MM.1S (cell line): ENCODE measurements at places on chromosomes 12 and 14.
A peak's percentile ranks its signal among the peaks of the same experiment; 100 is the strongest.

- no peak for DNase-seq
These were observed 107.5 kb upstream of the CPNE8 start for GRCh38 chr12:39012870-39013269.

DNA sequence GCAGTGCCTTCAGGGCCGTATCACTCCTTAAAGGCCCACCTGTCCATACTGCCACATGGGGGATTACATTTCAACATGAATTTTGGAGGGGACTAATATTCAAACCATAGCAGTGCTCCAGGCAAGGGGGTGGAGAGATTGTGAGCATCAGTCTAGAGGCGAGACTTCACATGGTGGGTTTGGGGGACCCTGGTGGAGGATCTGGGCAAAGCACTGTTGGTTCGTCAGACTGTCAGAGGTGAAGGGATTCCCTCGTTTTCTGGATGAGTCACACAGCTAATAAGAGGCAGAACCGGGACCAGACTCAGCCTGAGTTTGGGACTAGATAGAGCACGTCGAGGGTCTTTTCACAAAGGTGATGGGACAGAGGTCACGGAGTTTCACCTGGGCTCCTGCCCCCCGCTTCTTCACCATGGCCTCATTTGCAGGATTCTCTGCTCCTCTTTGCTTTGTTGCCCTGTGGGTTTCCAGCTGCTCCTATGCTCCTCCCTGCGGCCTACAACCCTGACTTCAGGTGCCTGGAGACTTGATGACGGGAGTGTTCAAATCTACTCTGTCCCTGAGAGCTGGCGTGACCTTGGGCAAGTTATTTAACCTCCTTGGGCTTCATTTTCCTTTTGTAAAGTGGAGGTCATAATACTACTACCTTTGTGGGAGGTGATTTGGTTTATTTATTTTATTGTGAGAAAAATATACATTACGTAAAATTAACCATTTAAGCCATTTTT, 41.5 kb downstream of the TEAD4 start:
- no peak for DNase-seq

GRCh38 chr14:98174041-98174440, 1098.0 kb downstream of the BCL11B start:
- peak; percentile 41 for DNase-seq

- peak; percentile 9 for DNase-seq
These were observed 68.8 kb upstream of the SFSWAP start for GRCh38 chr12:131642101-131642540.

- DNase-seq: no peak
These were observed 109.7 kb downstream of the GPATCH2L start for GRCh38 chr14:76261371-76261811.

GRCh38 chr14:69048456-69048855, 69.4 kb upstream of the ACTN1 start:
- DNase-seq: no peak

DNA sequence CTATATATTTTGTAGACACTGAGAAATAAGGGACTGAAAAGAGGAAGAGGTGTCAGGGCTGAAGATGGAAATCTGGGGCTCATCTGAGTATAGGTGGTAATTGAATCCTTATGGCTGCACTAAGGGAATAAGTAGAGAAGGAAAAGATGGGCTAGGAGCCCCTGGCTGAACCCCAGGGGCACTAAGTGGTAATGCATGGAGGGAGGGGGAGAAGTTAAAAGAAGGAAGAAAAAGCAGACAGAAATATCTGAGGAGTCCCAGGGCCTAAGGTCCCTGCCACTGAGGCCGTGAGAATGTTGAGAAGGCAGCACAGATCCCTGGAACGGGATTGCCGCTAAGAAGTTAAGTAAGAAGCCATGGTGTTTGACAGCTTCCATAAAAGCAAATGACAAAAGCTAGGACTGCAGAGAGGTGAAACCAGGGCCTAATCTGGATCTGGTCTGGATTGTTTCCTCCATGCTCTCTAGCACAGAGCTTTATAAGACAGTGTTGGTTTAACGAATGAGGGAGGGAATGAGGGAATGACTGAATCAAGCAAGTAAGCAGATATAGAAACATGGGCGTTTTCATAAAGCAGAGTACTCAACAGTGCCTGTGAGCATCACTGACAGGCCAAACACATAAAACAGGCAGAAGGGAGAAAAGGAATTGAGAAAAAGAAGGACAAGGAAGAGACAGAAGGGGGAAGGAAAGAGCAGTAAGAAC, 92.9 kb downstream of the HMGA2 start:
- no peak for DNase-seq

DNA sequence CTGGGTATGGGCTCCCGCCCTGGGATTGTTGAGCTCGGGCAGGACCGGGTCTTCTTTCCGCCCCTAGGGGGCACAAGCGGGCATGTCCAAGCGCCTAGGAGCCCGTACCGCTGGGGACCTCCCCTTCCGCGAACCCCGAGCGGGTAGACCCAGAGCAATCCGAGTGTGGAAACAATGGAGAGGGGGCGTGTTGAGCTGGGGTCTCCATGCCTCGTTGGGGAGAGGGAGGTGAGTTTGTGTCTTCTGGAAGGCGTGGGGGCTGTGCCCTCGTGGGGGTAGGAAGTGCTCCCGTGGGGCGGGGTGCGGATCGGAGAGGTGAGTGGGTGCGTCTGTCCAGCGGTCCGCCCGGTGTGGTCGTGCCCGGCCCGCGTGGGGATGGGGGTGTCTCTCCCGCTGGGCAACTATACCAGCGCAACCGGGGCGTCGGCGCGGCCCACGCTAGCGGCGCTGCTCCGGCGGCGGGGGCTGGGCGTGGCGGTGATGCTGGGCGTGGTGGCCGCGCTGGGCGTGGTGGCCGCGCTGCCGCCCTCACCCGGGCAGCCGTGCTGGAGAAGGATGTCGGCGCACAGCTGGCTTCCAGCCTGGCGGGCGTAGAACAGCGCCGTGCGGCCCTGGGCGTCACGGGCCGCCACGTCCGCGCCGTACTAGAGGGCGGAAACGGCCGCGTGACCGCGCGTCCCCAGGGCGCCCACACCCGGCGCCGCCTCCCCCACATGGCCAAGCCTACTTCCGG, 12.2 kb downstream of the AGAP2 start:
- DNase-seq: peak; percentile 72

DNA sequence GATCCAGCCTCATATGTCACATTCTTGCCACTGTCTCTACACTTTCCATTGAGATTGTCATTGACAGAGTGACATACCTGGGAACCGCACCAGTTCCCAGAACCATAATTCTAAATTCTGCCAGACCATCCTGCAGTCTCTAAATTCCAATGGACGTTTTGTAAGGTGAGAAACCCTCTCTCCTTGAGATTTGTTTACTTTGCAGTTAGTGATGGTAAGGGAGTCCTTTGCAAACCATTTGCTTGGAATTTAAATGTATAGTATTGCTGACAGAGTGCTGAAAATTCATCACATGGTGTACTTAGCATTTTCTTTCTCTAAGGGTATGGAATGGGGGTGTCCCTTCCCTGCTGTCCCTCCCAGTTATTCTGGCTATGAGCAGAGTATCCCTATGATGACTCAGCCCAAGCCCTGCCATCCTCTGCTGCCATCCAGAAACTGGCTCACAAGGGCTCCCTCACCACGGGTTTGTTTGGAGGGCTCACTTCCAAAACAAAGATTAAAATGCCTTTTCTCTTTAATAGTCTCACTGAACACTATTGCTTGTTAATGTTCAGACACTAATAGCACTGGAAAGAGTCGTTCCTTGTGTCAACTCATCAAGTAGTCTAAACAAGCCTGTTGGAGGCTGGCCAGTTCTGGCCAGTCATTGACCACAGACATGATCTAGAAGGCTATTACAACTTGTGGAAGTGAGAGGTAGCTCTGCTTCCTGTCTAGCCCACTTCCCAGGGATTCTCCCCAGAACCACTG, 129.0 kb upstream of the HMGA2 start:
- DNase-seq: no peak

DNA sequence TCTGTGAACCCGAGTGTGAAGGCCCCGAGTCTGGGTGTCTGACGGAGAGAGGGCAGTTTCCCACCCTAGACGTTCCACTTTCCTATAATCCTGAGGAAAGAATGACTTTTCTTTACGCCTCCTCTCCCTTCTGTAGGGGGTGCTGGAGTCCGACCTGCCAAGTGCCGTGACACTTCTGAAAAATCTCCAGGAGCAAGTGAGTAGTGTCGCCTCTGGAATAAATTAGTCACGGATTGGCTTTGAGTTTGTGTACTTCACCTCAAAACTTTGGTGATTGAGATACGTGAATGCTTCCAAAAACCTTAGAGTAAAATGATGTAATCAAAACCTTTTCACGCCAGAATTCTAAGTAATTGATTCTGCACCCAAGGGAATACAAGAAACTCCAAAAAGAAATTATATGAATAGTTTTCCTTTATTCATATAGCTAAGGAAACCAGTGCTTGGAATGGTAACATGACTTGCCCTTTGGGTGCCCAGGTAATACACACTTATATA, 452 bp downstream of the NGDN start:
- no peak for DNase-seq

- DNase-seq: no peak
These were observed at the start of gene CKB for GRCh38 chr14:103522649-103523574. Gene CKB (minus strand): TSS chr14:103522830. CDS start chr14:103522493, 337 bp downstream.

DNA sequence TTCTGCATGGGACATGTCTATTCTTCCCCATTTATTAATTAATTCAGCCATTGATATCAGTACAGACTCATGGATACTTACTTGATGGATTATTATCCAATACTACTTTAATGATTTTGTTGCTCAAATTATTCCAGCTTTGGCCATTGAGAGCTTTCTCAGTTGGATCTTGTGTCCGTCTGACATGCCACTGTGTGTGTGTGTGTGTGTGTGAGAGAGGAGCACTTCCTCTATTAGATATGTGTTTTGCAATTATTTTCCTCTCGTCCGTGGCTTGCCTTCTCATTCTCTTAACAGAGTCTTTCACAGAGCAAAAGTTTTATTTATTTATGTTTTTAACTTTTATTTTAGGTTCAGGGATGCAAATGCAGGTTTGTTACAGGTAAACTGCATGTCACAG, 194.2 kb downstream of the ADGRD1 start:
- DNase-seq: no peak

DNA sequence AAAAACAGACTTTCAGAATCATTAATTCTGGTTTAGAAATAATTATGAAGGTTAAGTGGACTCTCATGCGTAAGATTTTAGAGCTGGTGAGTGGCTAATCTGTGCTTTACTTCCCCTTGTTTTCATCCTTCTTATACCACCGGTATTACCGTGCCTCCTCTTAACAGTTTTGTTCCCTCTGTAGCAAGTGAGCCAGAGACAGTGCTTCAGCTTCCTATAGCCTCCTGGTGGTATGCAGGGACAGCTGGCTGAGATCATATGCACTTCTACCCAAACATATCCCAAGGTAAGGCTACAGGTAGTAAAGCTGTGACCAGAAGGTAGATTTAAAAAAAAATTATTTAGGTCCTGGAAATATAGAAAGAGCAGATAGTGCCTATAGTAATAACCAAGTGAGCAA, 55.2 kb downstream of the PDE3A start:
- DNase-seq: no peak

DNA sequence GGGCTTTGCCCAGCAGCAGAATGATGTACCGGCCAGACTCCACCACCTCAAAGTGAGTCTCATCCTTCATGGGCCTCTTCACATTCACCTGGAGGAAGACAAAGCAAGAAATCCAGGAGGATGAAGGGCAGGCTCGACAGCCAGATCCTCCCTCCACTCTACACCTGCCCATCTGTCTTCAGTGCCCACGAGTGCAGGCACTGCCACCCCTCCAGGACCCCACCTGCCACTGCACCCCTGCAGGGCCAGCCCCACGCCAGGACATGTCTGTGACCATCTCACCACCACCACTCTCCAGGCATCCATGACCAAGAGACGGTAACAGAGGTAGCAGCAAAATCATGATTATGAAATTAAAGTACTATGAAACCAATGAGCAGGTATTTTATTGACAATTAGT, 84.3 kb upstream of the ANO2 start:
- no peak for DNase-seq

- no peak for DNase-seq
These were observed 943 bp upstream of the MGAT4C start for GRCh38 chr12:86257134-86257533.

DNA sequence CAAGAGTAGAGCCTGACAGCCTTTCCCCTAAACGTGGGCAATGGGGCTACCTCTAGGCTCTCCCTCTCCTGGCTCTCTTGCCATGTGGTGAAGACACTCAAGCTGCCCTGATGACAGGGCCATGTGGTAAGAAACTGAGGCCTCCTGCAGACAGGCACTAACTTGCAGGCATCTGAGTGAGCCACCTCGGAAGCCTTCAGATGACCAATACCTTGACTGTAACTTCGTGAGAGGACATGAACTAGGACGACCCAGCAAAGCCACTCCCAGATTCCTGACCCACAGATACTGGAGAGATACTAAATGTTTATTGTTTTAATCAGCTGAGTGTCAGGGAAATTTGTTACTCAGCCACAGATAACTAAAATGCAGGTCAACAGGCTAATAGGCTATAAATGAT, 96.4 kb downstream of the EFCAB11 start:
- DNase-seq: no peak

- DNase-seq: peak; percentile 82
These were observed 269.9 kb upstream of the PLEKHG7 start for GRCh38 chr12:92432724-92433441.

DNA sequence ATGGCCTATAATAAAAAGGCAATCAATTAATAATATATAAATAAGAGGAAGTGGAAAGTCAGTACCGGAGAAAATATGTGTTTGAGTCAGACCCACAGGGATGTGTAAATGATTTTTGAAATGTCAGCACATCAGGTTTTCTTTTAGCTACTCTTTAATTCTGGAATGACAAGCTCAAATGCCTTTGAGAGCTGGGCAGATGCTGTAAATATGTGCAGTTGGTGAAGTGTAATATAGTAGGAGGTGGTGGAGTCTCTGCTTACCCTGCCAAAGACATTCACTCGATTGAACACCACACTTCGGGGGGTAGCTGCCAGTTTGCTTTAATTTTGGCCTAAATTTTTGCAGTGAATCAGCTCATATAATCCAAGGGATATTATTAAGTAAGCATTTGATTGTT, 93.0 kb downstream of the PLEKHA5 start:
- DNase-seq: no peak

DNA sequence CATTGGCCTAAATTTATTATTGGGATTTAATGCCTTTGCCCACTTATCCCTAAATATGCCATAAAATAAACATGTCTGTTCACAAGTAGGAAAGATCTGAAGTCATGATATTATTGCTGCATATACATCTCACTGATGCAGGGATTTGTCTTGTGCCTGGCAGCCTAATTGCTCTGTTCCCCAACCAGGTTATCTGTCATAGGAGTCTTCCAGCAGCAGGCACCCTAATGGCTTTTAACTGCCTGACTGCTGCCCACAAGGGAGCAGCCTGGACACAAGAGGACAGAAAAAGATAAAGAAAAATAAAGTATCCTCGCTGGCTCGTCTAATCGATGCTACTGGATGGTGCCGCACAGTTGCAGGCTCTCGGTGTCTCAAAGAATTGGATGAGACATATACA, 337.6 kb upstream of the FAR2 start:
- no peak for DNase-seq

GRCh38 chr14:47252802-47253201, 422.6 kb downstream of the MDGA2 start:
- no peak for DNase-seq

DNA sequence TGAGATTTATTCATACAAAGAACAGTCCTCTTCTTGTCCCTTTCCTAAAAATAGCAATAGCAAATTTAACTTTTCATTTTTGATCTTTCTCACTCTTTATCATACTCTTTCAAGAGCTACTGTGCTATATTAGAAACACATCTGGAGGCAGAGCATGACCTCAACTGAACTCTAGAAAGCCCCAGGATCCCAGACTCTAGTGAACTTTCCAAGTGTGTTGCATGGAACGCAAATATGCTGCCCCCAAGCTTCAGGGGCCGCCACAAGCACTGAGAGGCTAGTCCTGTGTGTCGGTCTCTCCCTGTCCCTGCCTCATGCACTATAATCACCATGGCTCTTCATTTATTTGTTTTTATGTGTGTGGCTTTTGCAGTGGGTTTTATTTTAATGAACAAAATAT, 38.7 kb upstream of the ZNF641 start:
- DNase-seq: no peak
